ENCODE measurements at places on chromosomes 3 and 15.

DNA sequence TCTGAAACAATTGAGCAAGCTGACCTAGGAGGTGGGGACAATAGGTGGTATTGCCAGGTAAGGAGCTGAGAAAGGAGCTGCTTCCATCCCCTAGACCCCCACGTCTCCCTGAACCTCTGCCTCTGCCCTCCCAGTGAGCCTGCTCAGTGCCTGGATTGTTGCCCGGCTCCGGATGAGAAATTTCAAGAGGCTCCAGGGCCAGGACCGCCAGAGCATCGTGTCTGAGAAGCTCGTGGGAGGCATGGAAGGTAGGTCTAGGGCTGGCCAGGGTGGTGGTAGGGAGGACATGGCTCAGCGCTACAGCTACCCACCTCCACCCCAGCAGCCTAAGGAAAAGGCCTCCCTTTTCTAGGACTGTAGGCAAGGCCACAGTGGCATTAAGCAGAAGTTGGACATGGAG is 13.3 kb downstream of the DUOX1 start:
- no peak for DNase-seq

DNA sequence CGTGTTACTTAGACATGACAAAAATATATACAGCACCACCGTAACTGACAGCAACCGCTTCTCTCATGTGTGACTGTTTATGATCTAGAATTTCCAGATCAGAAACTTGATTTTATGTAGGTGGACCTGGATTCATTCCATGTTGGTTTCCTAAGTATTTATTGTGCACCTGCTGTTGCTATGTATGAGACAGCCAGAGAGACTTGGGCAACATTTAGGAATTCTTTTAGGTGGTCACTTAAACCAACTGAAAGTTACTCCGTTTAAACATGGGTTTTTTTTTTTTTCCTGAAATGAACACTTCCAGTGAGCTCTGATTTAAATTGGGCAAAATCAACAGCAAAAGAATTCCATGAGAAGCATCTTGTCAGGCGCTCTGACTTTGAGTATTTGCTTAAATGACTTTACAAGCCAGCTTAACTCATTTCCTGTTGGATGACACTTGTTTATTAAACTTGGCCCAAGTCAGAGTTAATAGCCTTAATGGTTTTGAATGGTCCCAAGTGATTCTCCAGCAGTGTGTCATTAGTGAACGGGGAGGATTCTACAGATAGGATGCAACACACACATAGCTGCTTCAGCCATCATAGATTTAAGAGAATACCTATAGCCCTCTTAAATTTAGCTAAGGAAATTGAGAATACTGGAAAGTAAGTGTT is 31.8 kb downstream of the MITF start:
- DNase-seq = no peak

GRCh38 chr3:48086705-48087104 is 70.5 kb upstream of the MAP4 start:
- DNase-seq = peak; percentile 59

DNA sequence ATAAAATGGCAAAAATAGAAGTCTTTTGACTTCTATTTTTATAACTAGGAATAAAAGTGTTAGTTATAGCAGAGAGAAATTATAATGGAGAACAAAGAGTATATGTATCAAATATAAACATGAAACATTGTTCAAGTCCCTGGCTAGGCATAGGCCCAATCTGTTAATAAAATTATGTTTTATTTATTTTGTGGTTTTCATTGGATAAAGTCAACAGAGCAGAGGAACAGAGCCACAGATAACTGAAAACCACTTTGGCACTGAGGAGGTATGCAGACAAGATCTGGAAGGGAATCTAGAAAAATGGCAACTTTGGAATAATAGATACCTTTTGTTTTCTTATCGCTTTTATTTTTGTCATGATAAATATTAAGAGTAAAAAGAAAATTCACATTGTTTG is 50.4 kb upstream of the ICE2 start:
- DNase-seq = no peak

DNA sequence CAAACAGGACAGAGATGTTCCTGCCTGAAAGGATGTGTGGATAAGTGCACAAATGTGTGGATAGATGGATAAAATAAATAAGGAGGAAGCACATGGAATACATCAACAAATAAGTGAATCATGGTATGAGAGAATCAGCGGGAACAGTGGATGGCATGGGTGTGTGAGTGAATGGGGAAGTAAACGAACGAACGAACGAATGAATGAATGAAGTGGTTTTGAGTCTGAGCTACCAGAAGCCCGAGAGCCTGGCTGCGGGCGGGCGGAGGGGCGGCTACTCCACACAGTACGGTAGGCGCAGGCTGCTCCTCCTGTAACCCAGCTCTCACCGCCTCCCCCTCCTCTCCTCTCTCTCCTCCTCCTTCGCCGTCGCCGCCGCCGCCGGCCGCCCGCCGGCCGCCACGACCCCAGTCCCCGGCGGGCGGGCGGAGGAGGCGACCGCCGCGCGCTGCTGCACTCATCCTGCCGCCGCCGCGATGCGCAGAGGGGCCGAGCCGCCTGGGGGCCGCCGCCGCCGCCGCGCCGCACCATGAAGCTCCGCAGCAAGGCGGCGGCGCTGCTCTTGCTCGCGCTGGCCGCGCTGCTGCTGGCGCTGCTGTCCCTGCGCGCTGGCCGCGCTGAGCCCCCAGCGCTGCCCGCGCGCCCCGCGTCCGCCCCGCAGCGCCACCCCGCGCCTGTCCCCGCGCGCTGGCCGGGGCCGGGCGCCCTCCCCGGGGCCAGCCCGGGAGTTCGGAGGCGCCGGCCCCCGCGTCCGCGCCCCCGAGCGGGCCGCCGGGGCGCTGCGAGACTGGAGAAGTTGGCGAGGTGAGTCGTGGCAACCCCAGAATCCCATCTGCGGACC is at the start of gene GXYLT2:
Gene GXYLT2, plus strand, starts transcription at position 342 of the 841 bp plus-strand sequence. Its CDS starts 188 bp downstream, at position 530.
- peak; percentile 80 for DNase-seq

- DNase-seq = no peak
Measured at GRCh38 chr3:28039234-28039633, 202.2 kb upstream of the CMC1 start.

DNA sequence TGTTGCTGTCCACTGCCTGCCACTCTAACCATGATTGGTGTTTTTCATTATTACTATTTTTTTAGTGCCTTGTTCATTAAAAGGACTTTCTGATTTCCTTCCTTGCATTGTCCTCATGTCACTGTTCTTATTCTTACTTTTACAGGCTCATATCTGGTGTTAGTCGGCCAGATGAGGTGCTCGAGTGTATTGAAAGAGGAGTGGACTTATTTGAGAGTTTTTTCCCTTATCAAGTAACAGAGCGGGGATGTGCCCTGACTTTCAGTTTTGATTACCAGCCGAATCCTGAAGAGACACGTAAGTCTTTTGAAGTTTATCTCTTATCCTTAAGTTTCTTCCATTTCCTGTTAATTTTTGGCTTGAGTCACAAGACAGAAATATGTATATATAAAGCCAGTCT is 23.2 kb downstream of the QTRT2 start:
- DNase-seq = no peak

Data from fibroblast of skin of abdomen (primary cell).